ENCODE measurements at places on chromosomes 4 and X.

- DNase-seq = no peak
Measured at GRCh38 chrX:130184857-130185256, 13.1 kb downstream of the RAB33A start.

- DNase-seq = no peak
Measured at GRCh38 chr4:152508386-152508785, 27.5 kb downstream of the FBXW7 start.

- no peak for DNase-seq
Measured at GRCh38 chr4:106034220-106034619, 138.9 kb downstream of the NPNT start.

- DNase-seq = no peak
Measured at GRCh38 chr4:100421361-100421978, 96.4 kb downstream of the EMCN start.

DNA sequence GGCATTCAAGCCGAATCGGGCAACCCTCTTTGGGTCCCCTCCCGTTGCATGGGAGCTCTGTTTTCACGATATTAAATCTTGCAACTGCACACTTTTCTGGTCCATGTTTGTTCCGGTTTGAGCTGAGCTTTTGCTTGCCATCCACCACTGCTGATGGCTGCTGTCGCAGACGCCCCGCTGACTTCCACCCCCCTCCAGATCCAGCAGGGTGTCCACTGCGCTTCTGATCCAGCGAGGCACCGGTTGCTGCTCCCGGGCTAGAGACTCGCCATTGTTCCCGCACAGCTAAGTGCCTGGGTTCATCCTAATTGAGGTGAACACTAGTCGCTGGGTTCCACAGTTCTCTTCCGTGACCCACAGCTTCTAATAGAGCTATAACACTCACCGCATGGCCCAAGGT is 13.3 kb downstream of the ACOX3 start:
- no peak for DNase-seq
